Activated CD4-positive, CD25-positive, alpha-beta regulatory T cell treated with anti-CD3 and anti-CD28 coated beads, Interleukin-2, amount 50 U/mL, for 72 hours (primary cell): ENCODE measurements at places on chromosomes 13 and 19.

- DNase-seq = no peak
Measured at GRCh38 chr13:30186634-30187415, 120.5 kb downstream of the KATNAL1 start.

GRCh38 chr13:97502181-97502580, 68.2 kb downstream of the RAP2A start:
- no peak for DNase-seq

DNA sequence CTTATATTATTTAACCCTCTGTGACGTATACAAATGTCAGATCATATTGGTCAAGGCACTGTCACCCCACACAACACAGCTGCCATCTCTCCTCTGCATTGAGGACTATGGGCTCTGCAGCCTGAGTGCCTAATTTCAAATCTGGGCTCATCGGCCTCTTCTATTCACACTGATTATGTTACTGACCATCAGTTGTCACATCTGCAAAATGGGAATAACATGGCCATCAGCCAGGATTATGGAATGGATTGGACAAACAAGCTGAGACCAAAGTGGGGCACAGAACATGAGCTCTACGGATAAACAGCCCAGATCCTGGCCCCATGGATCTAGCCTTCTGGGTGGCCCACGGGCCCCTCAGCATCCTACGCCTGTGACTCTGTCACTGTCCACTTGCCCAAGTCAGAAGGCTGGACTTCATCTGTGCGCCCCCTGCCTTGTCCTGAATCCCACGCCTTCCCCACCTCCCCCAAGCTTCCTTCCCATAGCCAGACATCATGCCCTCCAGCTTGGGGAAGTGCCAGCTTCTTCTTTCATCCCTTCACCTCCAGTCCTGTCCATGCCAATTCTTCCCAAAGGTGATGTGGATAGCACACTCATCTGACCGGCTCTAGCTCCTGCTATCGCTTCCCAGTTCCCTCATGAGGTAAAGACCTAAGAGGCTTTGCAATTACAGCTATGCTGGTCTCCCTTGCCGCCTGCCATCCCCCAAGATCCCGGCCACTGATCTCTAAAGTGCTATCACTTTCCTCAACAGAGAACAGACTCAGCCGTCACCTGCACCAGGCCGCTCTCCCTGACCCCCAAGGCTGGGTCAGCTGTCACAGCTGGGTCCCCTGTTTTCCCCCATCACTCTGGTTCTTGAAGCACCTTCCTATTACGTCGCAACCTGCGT, 872 bp downstream of the FARSA start:
- DNase-seq = no peak

DNA sequence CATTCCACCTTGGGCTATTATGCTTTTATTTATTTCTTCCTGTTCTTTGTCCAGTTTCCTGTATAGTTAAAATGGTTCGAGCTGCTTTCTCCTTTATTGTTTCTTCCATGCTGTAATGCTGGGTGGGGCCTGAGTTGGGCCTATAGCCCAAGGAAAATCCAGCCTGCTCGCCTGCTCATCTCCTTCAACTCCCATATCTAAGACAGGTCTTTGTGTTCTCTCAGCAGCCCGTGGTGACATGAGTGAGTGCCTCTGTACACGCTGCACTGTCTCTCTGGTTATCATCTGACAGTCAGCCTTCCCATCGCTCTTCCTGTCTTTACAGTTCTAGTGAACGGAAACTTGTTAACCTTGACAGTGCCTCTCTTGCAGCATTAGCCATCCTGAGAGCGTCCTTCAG, 221.9 kb upstream of the SLC10A2 start:
- DNase-seq = no peak

- no peak for DNase-seq
Measured at GRCh38 chr19:28667348-28667977, 545.5 kb downstream of the UQCRFS1 start.

- no peak for DNase-seq
Measured at GRCh38 chr13:48158290-48158689, 63.4 kb upstream of the MED4 start.

DNA sequence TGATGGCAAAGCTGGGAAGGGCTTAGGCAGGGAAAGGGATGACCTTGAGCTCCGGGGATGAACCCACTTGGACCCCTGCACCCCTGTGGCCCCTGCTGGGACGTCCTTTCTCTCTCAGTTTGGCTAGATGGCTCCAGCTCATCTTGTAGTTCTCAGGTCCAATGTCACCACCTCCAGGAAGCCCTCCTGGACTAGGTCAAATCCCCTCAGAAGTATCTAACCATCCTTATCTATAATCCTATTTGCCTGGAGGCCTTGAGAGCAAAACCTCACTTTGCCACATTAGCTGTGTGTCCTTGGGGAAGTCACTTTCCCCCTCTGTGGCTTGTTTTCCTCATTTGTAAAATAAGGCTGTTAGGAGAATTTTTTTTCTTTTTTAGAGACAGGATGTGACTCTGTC, 42.7 kb upstream of the NFIC start:
- no peak for DNase-seq

- no peak for DNase-seq
Measured at GRCh38 chr13:99652141-99652540, 150.9 kb downstream of the TM9SF2 start.
